ENCODE measurements at places on chromosomes 7 and 10. TPM values are rescaled to one million over a fixed set of nuclear protein-coding genes. Genes with fewer than 3 reads are reported as not detected.

MASTL gene
- 10.4 TPM for total RNA-seq

SPAM1 gene
- not detected for total RNA-seq

GRM3 gene
- not detected for total RNA-seq

TRIL gene
- 0.56 TPM for total RNA-seq

HTR7 gene
- total RNA-seq: 8.2 TPM

TMEM236 gene
- under 0.01 TPM for total RNA-seq

PLEKHS1 gene
- not detected for total RNA-seq

TMEM229A gene
- total RNA-seq: not detected

NPFFR1 gene
- not detected for total RNA-seq

CLDN4 gene
- 2.7 TPM for total RNA-seq

PANK1 gene
- total RNA-seq: 6.7 TPM

TMUB1 gene
- 20.6 TPM for total RNA-seq

PGAM2 gene
- total RNA-seq: 0.56 TPM

SORCS1 gene
- total RNA-seq: not detected

DYNC1I1 gene
- total RNA-seq: 2.3 TPM

CPA2 gene
- total RNA-seq: not detected

ABCB4 gene
- total RNA-seq: 0.28 TPM

GDF10 gene
- total RNA-seq: 2.0 TPM

PNLIPRP1 gene
- not detected for total RNA-seq

HOXA5 gene
- 0.85 TPM for total RNA-seq

TIMM23 gene
- 121 TPM for total RNA-seq

HOGA1 gene
- 0.56 TPM for total RNA-seq

ANKRD7 gene
- total RNA-seq: 0.19 TPM

C10orf105 gene
- total RNA-seq: not detected

SNCG gene
- total RNA-seq: 36.1 TPM

NKX1-2 gene
- not detected for total RNA-seq

CALN1 gene
- not detected for total RNA-seq

HECTD2 gene
- total RNA-seq: 8.7 TPM

CCL24 gene
- total RNA-seq: not detected

CYP17A1 gene
- total RNA-seq: not detected

KLLN gene
- total RNA-seq: 0.58 TPM

FAM24B gene
- 4.4 TPM for total RNA-seq

ZKSCAN1 gene
- total RNA-seq: 35.3 TPM

PILRA gene
- under 0.01 TPM for total RNA-seq

STOX1 gene
- total RNA-seq: under 0.01 TPM

LRIT1 gene
- not detected for total RNA-seq

DDX56 gene
- total RNA-seq: 83.2 TPM

BHLHA15 gene
- total RNA-seq: 0.77 TPM

DTX2 gene
- total RNA-seq: 3.1 TPM

GNGT1 gene
- total RNA-seq: not detected

AGR3 gene
- not detected for total RNA-seq

FAM24A gene
- total RNA-seq: not detected

PAPOLB gene
- 0.19 TPM for total RNA-seq

LRRC4 gene
- total RNA-seq: not detected

RBM20 gene
- total RNA-seq: 0.19 TPM

TUBAL3 gene
- total RNA-seq: not detected

TMEM213 gene
- total RNA-seq: not detected

CALHM1 gene
- not detected for total RNA-seq

HGF gene
- 211 TPM for total RNA-seq

ZNF365 gene
- 3.3 TPM for total RNA-seq

SH2B2 gene
- 1.2 TPM for total RNA-seq

MTURN gene
- 18.9 TPM for total RNA-seq

Data from regular cardiac myocyte (primary cell).